ENCODE measurements at places on chromosomes 3 and 15.
A peak's percentile ranks its signal among the peaks of the same experiment; 100 is the strongest.

- no peak for DNase-seq
Observed at GRCh38 chr3:101249522-101249921, 70.9 kb downstream of the IMPG2 start.

- no peak for DNase-seq
Observed at GRCh38 chr3:66971891-66972551, 26.1 kb upstream of the KBTBD8 start.

GRCh38 chr15:100601163-100601562, 821 bp downstream of the LINS1 start:
- DNase-seq: no peak

- DNase-seq: no peak
Observed at GRCh38 chr3:49747792-49748480, 24.2 kb upstream of the GMPPB start.

DNA sequence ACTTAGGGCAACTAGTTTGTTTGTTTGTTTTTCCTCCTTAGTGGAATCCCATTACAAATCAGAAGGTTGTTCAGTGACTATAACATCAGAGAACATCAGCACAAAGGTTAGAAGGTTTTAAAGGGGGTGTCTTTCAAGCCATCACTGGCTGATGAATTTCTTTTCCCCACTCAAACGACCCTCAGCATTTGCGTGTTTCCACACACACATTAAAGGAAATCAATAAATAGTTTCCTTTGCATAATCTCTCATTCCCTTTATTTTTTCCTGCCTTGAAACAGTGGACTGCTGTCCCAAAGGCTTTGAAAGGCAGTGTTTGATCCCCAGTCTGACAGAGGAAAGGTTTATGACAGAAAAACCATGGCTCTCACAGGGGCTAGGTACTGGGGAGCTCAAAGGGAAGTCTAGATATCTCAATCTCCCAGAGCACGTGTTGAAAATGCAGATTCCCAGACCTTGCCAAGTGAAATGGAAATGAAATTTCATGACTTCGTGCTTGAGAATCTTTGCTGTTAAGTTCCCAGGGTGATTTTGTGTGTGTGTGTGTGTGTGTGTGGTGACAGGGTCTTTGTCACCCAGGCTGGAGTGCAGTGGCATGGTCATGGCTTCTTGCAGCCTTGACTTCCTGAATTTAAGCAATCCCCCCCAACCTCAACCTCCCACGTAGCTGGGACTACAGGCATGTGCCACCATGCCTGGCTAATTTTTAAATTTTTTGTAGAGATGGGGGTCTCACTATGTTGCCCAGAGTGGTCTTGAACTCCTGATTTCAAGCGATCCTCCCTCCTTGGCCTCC, 2.2 kb upstream of the INTS14 start:
- DNase-seq: no peak

DNA sequence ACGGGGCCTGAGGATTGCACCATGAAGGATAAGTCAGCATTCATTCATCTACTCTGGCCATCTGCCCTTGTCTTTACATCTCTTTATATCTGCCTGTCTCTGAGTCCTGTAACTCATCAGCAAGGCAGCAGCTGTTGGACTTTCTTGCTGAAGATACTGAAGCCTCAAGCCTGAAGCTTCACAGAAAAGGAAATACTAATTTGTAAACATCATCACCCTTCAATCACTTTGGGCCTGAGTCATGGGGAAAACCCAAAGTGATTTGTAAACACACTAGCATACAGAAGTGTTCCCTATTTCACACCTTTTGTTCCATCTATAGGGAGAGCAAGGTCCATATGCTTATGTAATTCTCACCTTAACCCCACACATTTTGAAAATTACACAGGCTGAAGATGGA, 928.2 kb downstream of the EPHA3 start:
- DNase-seq: no peak

GRCh38 chr3:110910346-110910955, 161.2 kb upstream of the NECTIN3 start:
- no peak for DNase-seq

DNA sequence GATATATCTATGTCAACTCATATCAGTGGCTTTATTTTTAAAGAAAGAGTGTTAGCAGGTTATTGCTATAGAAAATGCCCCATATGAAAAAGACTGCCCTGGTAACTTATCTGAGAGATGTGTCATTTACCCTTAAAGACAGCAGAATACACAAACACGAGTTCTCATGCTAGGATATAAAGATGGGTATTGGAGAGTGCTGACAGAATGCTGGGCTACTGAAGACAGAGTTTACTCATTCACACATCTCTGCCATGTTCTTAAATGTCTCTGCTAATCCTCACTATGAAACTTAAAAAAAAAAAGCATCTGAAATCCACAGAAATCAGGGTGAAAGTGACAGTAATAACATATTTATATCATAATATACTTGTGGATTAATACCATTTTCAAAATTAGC, 126.7 kb downstream of the FOXP1 start:
- no peak for DNase-seq

- DNase-seq: no peak
Observed at GRCh38 chr15:77224352-77224751, 153.4 kb upstream of the TSPAN3 start.

GRCh38 chr3:195101001-195101583, 169.9 kb downstream of the XXYLT1 start:
- DNase-seq: peak; percentile 74

- peak; percentile 80 for DNase-seq
Observed at GRCh38 chr3:57127891-57128518, 37.1 kb downstream of the IL17RD start.
